Mucosa of gallbladder (tissue), 1 donor: ENCODE measurements at places on chromosomes 6 and 20.

DNA sequence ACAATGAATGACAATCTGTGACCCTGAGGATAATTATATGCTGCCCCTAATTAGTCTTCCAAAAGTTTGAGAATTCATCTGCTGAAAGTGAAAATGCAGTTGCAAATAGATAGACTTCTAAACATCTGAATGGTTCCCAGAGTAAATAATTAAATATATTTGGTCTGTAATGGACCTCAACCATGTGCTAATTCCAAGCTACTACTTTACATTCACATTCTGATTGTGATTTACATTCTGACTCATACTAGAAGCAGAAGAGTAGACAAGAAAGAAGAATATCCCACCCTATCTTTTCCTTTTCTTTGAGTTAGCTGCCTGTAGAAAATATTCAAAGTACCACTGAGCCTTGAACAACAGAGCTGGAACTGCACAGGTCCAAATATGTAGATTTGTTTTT is 80.8 kb downstream of the PTPRK start:
- DNase-seq: no peak

DNA sequence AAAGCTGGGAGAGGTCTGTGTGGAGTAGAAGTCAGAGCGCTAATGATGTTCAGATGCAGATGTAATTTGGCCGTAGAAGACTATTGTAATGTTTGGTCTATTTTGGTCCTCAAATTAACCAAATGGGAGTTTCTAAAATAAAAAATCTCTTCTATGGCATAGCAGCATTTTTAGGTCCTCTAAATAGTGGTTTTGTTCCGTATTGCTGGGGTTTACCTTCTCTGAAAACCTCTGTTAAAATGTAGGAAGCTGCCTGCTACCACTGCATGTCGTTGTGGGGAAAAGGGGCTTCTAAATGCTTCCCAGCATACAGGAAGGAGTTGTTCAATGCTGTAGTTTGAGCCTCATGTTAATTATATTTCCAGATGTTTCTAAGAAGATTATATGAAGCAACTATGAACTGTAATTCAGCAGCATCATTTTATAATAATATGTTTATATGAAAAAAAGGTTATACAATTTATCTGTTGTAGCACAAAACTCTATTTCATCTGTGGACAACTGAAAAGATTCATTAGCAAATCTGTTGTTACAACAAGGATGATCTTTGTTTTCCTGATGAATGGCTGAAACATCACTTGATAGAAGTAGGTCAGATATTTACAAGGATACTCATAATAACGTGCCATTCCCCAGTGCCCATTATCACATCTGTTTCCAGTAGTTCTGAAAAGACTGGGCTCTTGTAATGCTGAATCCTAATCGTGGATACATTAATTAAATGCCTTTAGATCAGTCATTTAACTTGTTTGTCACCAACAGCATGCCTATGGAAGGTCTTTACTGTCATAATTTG is 256.6 kb downstream of the TBC1D7 start:
- no peak for DNase-seq

DNA sequence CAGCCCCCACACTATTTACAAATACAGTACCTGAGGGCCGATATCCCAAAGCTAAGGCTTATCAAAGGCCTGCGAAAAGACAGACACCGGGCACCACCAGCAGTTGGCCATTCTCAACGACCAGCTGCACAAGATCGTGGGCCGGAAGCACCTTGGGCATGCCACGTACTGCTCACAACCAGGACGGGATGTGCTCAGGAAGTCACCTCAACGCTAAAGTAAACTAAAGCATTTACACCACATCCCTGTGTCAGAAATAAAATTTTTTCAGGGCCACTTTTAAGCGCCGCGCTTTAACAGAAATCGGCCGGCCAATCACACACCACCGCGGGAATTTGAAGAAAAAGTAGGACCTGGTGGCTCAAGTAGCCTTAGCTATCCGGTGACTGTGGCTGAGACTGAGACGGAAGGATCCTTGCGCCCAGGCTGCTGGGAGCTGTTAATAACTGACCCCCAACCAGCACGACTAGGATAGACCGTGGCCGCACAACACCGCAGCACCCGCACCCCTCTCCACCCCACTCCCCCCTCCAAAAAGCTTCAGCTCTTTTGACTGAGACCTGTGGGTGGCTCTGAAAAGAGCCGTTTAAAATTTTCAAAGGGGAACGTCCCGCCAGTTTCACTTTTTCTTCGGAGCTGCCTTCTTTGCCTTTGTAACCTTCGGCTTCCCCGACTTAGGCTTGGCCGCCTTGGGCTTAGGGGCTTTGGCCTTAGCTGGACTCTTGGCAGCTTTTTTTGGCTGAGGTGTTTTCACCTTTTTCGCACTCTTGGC is 131.2 kb upstream of the BTN3A2 start:
- peak; percentile 68 for DNase-seq

DNA sequence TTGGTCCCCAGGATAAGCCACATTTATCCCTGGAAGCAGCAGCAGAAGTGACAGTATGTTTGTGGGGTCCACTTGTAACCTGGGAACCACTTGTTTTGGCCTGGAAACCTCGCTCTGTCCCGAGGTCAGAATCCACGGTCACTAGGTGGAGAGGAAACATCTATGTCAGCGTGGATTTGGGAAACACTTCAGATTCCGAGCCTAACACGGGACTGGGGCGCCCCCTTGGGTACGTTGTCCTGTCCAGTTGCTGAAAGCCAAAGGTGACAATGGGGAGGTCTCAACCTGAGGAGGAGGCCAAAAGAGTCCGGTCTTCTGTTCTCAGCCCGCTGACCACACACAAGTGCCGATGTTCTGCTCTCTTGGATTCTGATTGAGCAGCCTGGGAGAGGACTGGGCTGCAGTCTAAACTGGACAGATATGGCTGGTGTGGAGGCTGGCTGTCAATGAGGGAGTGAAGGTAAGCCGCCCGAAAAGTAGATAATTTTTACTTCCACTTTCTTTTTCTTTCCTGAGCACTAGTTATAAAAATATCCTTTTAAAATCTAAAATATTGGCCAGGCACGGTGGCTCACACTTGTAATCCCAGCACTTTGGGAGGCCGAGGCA is 4.9 kb upstream of the ZFP57 start:
- peak; percentile 13 for DNase-seq

- no peak for DNase-seq
Observed at GRCh38 chr20:52049001-52049731, 142.4 kb downstream of the ZFP64 start.

DNA sequence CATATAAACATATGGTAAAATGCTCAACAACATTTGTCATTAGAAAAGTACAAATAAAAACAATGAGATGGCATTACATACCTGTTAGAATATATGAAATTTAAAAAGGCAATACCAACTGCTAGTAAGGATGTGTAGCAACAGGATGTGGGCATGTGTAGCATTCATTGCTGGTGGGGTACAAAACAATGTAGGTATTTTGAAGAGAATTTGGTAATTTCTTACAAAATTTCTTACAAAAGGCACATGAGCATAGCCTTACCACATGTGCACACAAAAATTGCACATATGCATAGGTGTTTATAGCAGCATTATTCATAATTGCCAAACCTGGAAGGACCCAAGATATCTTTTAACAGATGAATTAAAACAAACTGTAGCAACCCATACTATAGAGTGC is 1355.1 kb upstream of the CITED2 start:
- DNase-seq: no peak

DNA sequence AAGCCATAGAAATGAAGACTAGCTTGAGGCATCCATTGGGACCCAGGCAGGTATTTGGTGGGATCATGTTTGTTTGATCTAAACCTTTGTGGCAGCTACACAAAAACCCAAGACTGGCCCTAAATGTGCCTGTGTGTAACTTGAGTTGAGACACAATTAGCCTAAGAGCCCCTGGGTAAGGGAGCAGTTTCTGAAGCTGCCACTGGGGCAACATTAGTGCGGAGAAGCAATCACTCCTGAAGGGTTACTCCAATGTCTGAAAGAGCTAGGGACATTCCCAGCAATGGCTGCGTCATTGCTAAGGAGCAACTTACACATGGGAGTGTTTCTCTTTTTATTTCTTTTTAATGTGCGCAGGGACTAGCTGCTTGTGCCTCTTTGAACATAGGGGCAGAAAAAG is 67.9 kb upstream of the EEF1E1 start:
- DNase-seq: no peak

GRCh38 chr6:112235956-112236355 is 18.4 kb downstream of the LAMA4 start:
- no peak for DNase-seq

- DNase-seq: no peak
Observed at GRCh38 chr20:36569847-36570429, 3.5 kb upstream of the TGIF2 start.

- DNase-seq: no peak
Observed at GRCh38 chr6:16949716-16950115, 152.1 kb upstream of the STMND1 start.
